ENCODE measurements at places on chromosomes 16 and 17.

DNA sequence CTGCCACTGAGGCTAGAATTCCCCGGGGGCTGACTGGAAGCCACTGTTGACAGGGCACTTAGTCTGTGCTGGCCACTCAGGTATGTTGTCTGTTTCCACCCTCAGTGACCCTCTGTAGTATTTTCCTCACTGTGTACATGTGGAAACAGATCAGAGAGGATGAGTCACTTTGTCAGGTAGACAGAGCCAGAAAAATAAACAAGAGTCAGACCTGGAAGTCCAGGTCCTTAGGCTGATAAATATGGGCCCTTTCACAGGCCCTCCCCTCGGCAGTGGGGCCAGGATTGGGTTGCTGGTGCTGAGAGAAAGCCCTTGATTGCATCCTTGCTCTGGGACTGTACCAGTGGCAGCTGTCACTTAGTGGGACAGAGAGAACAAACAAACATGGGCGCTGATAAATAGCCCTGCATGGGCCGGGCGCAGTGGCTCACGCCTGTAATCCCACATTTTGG lies 21.3 kb downstream of the PGS1 start:
- no peak for ATAC-seq

GRCh38 chr17:50487213-50488096 lies 8.8 kb downstream of the RSAD1 start:
- ATAC-seq: no peak

GRCh38 chr17:15479703-15480102 lies 12.3 kb upstream of the CDRT4 start:
- no peak for ATAC-seq

DNA sequence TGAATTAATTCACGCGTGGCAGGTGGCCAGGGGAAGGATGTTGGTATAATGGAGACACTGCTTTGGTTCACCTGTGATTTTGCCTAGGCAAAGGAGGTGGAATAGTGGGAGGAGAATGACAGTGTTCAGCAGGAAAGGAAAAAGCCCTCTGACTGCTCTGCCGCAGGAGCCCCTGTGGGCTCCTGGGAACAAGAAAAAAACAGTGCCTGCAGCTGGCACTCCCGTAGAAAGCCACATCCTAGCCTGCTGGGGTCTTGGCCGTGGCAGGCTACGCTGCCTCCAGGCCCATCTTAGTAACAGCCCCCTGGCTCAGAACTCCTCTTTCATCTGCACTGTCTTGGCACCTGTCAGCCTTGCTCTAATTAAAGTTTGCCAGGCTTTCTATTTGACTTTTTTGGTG lies 20.6 kb downstream of the ADORA2B start:
- ATAC-seq: peak; percentile 43

DNA sequence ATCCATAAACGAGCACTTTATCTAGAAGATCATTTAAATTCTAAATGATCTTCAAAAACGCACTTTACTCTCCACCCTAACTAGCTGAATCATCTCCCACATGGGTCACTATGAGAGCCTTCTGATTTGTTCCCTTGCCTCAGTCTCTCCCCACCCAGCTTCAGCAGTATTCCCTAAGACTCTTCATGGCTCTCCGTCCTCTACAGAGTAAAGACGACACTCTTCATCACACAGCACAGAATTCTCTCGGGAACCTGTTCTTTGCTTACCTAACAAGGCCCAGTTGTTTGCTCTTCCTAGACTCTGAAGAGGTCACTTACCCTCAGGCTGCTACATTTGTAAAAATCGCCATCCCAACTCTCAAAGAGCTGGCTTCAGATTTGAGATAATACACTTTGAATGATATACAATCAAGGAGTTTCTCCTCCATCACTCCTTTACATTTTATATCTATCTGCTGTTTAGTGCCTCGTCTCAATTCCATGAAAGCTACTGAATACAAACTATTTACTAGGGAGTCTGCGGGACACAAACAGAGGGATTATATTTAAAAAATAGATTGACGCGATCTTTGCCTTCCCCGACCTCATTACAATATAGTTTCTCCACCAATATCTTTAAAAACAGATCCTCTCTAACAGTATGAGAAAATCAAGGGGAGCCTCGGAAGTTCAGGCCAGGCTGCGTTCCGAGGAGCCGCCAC lies 511 bp upstream of the LIG3 start:
- ATAC-seq: no peak

DNA sequence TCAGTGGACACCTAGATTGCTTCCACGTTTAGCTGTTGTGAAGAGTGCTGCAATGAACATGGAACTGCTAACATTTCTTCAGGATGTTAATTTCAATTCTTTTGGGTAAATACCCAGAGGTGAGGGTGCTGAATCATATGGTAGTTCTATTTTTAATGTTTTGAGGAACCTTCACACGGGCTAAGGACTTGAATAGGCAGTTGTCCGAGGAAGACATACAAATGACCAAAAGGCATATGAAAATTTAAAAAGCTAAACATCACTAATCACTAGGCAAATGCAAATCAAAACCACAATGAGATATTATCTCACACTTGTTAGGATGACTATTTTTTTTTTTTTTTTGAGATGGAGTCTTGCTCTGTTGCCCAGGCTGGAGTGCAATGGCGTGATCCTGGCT lies 173.3 kb downstream of the PRKCB start:
- ATAC-seq: peak; percentile 17

DNA sequence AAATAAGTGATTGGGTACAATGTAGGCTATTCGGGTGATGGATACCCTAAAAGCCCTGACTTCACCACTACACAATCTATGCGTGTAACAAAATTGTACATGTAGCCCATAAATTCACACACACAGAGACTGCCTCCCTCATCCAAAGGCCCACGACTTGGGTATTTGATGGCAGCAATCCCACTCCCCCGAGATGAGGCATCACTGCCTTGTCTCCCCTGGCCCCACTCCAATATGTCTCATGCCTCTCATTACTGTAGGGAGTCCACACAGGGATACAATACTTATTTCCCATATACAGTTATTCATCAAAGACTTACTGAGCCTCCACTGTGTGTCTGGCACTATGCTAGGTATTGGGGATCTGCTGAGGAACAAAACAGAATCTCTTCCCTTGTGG lies 192.6 kb downstream of the CBLN1 start:
- no peak for ATAC-seq

- no peak for ATAC-seq
Observed at GRCh38 chr16:53129281-53130158, 74.7 kb downstream of the CHD9 start.

GRCh38 chr16:8831871-8832716 lies 34.5 kb downstream of the PMM2 start:
- no peak for ATAC-seq

GRCh38 chr17:49292901-49293300 lies 62.3 kb upstream of the PHOSPHO1 start:
- ATAC-seq: no peak

- ATAC-seq: no peak
Observed at GRCh38 chr16:77133706-77134105, 57.3 kb upstream of the MON1B start.

- ATAC-seq: no peak
Observed at GRCh38 chr17:29066606-29067005, 23.7 kb downstream of the PIPOX start.

DNA sequence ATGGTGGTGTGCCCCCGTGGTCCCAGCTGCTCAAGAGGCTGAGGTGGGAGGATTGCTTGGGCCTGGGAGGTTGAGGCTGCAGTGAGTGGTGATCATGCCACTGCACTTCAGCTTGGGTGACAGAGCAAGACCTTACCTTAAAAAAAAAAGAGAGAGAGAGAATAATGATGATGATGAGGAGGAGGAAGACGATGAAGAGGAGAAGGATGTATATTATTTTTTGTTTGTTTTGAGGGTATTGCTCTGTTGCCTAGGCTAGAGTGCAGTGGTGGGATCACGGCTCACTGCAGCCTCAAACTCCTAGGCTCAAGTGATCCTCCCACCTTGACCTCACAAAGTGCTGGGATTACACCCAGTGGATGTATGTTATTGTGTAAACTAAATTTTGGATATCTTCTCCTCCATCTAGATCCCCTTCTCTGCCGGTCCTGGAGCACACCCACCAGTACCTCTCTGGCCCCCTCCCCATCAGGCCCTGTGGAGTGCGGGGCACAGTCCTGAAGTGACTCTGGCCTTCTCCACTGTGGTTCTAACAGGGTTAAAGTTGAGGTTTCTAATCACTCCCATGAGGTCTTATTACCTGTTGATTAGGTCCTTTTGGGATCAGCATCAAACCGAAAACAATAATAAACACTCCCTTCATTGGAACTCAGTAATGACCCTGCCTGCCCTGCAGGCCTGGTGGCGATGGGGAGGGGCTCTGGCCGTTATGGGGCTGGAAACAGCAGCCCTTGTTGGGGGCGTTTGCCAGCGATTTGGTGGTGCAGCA lies 60.5 kb upstream of the ZFHX3 start:
- ATAC-seq: no peak

- no peak for ATAC-seq
Observed at GRCh38 chr16:67091906-67092566, 17.7 kb upstream of the PHAF1 start.

DNA sequence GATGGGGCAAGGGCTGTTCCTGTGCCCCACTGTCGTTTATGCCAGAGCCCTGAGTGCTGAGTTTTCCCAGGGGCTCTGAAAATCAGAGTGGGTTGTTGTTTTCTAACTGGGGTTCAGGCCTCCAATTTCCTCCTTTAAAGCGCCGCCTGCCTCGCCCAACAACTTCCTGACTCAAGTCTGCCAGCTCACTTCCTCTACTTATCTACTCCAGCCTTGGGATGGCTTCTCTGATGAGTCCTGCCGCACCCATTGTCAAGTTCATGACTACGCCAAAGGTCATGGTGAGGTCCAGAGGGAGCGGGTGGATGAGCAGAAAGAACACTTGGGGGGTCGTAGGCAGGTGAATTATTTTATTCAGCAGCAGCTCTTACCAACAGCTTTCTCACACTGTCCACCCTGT lies 104.7 kb downstream of the UTP18 start:
- no peak for ATAC-seq

DNA sequence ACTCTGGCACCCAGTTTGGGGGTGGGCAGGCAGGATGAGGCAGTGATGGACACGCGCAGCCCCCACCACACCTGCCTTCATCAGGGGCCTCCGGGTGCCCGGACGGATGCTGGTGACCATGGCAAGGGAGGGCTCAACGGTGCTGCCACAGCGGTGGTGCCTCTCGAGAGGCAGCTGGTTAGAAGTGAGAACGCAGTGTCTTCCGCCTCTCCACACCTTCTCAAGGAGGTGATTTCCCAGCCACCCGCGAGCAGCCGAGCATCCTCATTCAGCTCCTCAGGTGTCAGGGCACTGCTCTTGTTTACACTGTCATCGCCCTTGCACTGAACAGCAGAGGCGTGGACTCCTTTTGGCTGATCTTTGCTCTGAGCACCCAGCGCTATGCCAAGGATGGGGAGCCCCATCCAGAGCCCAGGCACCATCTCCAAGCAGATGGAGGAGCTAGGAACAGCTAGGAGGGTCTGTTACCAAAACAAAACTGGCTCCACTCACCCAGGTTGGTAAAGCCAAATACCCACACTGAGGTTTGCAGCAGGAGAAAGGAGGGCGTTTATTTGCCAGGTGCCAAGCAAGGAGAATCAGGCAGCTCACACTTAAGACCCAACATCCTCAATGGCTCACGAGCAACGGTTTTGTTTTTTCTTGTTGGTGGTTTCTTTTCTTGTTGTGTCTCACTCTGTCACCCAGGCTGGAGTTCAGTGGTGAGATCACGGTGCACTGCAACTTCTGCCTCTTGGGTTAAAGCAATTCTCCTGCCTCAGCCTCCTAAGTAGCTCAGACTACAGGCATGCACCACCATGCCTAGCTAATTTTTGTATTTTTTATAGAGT lies 174.3 kb upstream of the TNRC6C start:
- ATAC-seq: peak; percentile 81

GRCh38 chr17:67868176-67868575 lies 42.9 kb downstream of the BPTF start:
- no peak for ATAC-seq

DNA sequence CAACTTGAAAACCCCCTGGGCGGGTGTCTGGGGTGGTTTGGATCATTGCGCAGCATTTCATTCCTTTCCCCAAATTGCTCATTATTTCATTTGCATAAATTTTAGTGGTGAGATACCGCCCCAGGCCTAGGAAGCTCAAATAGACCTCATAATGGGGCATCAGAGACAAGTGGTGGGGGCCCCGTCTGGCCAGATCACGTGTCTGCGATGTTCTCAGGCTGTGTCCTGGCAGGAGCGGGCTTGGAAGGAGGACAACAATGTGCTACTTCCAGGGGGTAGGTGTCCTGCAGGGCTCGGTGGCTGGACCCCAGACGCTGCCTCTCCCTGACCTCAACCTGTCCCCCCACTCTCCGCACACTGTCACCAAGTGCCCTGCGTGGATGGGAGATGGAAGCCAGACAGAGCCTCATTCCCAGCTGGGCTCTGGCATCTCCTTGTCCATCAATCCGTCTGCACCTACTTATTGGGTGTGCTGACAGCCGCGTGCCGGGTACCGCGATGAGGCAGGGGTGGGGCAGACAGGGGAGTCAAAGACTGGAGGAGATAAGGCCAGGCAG lies 116.9 kb downstream of the NTN1 start:
- ATAC-seq: peak; percentile 62

DNA sequence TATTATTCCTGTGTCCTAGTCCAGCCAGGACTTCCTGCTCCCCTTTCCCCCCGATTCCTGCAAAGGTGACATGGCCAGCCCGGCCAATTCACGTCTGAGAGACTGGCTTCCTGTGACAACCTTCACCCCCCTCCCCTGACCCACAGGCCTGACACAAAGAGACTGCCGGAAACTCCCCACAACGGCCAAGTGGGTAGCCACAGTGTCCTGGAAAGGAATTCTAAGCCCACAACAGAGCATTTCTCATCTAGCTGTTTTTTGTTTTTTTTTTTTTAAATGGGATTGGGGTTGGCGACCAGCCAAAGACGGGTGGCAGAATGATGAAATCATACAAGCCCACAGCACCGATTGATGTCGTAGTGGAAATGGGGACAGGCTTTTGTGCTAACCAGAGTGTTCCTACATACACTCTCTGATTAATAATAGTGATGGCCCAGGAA lies 2.8 kb upstream of the XAF1 start:
- ATAC-seq: no peak

DNA sequence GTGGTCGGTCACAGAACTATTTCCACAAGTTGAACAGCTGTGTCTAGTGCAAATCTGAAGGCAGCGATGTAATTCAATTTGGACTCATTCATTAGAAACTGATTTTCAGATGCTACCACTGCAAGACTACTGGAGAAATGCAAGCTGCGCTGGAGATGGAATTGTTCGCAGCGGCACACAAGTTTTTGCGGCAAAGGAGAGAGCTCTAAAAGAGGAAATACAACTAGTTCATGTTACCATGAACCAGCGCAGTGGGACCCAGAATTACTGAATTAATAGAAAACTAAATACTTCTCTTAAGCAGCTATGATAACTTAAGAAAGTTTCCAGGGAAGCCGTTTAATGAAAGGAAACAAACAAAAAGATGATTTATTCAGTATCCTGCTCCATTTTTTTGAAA lies 1.9 kb downstream of the CREBBP start:
- ATAC-seq: no peak

- no peak for ATAC-seq
Observed at GRCh38 chr16:842061-842476, 41.5 kb upstream of the GNG13 start.

GRCh38 chr17:46952115-46952514 lies 26.9 kb downstream of the RPRML start:
- no peak for ATAC-seq

GRCh38 chr16:85390511-85391174 lies 222.5 kb upstream of the GSE1 start:
- ATAC-seq: no peak

GRCh38 chr16:13439766-13440165 lies 480.2 kb upstream of the ERCC4 start:
- no peak for ATAC-seq

All from stimulated activated memory B cell treated with anti-CD40 and anti-IgM and Interleukin-4, amounts not matched to agents 10 μg/mL and 1 μg/mL and 100 μg/mL, for 72 hours (primary cell).